ENCODE measurements at places on chromosomes 16 and 17.

DNA sequence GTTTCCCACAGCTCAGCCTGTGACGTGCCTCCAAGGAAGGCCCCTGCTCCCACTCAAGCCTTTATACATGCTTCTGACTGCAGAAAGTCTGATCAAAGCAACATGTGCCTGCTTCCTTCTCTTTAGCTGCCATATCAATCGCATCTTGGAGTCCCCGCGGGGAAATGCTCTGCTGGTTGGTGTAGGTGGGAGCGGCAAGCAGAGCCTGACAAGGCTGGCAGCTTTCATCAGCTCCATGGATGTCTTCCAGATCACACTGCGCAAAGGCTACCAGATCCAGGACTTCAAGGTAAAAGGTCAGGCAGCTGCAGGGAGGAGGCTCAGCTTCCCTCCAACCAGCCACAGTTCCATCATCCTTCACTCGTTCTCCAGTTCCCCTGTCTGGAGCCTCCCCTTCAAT is 189.7 kb downstream of the ZNF18 start:
- DNase-seq = no peak

- DNase-seq = no peak
Observed at GRCh38 chr16:6961704-6962103, 370.9 kb upstream of the RBFOX1 start.

DNA sequence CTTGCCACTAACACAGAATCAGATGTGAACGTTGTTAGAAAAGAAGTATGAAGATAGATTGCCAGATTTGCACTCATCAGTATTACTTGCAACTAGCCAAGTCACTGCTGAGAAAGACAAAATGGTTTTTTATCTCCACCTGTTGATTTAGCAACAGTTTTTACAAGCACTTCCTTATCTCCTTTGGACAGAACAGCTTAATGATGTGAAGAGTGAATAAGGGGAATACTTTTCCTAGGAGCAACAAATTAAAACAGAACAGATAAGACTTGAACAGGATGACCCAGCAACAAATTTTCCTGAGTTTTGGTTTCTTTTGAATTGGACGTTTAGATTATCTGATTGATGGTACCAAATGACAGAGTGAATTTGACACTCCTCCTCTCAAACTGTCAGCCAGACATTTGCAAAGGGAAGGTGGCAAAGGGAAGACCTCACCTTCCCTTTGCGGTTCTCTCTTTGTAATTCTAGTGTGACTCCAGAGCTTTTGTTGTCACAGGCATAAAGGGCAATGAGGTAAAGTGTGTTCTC is 130.6 kb downstream of the NLK start:
- DNase-seq = no peak

DNA sequence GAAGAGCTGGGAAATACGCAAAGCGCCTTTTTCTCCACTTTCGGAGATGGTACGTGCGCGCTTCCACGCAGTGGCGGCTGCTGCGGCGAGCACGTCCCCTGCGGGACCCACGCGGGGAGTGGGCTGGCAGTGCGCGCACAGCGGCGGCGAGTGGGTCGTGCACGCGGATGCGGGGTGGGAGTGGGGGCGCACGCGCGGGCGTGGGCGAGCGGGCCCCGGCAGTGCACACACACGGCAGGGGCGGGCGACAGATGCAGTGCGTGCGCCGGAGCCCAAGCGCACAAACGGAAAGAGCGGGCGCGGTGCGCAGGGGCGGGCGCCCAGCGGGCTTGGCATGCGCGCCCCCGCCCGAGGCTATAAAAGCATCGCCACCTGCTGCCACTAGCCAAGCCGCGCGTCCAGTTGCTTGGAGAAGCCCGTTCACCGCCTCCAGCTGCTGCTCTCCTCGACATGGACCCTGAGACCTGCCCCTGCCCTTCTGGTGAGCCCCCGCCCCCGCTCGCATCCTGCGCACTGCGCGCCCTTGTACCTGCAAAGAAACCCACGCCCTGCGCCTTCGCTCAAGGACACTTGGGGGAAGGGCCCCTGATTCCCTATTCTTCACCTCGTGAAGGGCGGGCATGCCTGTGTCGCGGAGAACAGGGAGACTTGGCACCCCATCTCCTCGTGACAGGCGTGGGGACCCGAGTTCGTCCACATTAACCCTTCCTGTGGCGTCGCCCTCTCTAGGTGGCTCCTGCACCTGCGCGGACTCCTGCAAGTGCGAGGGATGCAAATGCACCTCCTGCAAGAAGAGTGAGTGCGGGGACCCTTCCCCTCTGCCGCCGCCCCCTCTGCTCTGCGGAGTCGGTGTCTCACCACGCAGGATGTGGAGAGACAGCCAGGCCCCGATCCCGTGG is at the start of gene MT3:
Gene MT3 (plus strand): TSS at position 388 of the 899 bp plus-strand sequence. CDS start 63 bp downstream, at position 451.
- no peak for DNase-seq

- DNase-seq = no peak
Observed at GRCh38 chr17:50214976-50215760, 13.7 kb upstream of the COL1A1 start.

DNA sequence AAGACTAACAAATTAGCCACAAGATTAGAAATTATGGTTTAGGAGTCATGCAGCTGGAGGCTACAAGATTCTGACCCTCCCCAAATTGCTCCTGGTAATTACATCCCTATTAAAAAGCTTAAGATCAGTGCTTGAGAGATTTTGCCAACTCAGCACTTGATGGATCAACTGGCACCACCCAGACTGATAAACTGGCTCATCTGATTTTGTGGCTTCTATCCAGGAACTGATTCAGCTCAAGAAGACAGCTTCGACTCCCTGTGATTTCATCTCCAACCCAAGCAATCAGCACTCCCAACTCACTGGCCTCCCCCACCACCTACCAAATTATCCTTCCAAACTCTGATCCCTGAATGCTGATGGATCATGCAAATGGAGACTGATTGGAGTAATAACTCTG is 94.8 kb downstream of the TNFRSF13B start:
- DNase-seq = no peak
